ENCODE measurements at places on chromosomes 5 and 9. TPM values are rescaled to one million over a fixed set of nuclear protein-coding genes. Genes with fewer than 3 reads are reported as not detected.
A peak's percentile ranks its signal among the peaks of the same experiment; 100 is the strongest.

Gene CNTFR
- total RNA-seq = not detected

DNA sequence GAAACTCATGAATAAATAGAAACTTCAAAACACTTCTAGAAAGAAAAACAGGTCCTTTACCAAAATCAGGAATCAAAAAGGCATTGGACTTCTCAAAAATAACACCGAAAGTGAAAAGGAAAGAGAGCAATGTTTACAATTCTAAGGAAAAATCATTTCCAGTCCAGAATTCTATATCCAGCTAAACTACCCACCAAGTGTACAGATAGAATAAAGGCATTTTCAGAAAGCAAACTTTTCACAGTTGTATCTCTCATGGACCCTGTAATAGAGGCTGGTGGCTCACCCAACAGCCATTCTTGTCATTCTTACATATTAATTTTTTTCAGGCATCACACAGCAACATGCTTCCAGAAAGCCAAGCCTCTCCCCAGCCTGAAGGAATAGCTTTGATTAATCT is 63.7 kb downstream of the FOXD1 start:
- no peak for DNase-seq

Gene FABP6
- not detected for total RNA-seq

Gene SLC1A1
- total RNA-seq = 3.9 TPM

DNA sequence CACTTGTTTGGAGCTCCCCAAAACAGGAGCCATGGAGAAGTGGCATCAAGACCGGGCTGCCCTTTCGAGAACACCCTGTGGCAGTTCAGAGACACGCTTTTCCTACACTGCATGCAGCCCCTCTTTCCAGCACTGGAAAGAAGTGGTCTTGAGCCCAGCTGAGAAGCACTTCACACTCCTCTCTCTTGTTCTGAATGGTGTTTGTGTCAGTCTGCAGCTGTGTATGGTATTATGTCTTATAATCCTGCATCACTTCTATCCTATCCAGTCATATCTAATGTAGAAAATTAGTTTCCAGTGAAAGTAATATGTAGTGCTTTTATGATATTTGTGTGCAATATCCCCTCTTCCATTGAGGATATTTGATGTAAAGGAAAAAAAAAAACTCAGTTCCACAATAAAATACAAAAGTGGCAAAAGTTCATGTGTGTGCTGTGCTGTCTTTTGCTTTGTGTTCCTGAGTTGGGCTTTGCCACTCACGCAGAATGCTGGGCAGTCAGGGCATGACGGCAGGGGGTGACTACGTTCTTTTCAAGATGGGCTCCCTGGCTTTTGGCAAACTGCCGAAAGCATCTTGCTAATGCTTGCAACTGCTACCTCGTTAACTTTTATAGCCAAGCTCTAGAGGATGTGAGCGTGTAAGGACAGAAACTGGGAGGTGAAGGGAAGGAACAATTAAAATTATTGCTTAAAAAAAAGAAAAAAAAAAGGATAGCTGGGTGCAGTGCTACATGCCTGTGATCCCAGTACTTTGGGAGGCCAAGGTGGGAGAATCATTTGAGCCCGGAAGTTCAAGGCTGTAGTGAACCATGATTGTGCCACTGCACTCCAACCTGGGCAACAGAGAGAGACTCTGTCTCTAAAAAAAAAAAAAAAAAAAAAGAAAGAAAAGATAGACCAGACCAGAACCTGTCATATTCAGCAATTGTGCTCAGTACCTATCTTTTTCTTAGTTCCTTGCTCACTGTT is 102.2 kb downstream of the MAP1B start:
- DNase-seq = no peak

DNA sequence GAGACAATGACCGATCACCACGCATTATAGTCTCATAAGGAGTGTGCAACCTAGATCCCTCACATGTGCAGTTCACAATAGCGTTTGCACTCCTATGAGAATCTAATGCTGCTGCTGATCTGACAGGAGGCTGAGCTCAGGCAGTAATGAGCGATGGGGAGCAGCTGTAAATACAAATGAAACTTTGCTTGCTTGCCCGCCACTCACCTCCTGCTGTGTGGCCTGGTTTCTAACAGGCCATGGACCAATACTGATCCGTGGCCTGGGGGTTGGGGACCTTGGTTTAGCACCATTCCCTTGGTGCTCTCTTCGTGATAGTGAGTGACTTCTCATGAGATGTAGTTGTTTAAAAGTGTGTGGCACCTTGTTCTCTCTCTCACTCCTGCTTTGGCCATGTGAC is 50.2 kb downstream of the PRLR start:
- DNase-seq = no peak

DNA sequence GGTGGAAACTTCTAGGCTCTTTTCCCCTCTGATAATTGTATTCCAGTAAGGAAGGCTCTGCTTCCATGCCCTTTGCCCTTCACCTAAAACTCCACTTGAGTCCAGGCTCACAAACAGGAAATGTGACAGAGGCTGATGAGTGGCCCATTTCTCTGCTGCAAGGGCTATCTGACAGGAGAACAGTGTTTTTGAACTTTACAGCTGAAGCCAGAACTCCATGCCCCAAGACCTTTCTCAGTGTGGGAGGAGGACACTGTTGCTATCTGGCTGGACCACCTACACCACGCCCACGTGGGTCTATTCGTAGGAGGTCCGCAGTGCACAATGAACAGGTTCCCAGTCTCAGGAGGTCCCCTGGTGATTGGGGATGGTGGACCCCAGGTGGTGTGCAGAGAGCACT is 13.6 kb downstream of the GGTA1 start:
- DNase-seq = no peak

GRCh38 chr9:110464321-110464720 is 115.2 kb downstream of the SVEP1 start:
- DNase-seq = no peak

DNA sequence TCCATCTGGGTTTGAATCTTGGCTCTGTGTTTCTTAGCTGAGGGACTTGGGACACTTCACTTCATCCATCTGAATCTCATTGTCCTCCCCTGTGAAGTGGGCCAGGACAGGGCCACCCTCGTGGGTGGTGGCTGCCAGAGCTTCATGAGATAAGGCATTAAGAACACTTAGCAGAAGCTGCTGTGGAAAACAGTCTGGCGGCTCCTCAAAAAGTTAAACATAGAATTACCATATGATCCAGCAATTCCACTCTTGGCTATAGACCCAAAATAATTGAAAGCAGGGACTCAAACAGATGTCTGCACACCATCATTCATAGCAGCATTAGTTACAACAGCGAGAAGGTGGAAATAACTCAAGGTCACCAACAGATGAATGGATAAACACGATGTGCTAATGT is 42.4 kb upstream of the GGTA1 start:
- DNase-seq = no peak

Gene OR1Q1
- not detected for total RNA-seq

Gene DBH
- not detected for total RNA-seq

DNA sequence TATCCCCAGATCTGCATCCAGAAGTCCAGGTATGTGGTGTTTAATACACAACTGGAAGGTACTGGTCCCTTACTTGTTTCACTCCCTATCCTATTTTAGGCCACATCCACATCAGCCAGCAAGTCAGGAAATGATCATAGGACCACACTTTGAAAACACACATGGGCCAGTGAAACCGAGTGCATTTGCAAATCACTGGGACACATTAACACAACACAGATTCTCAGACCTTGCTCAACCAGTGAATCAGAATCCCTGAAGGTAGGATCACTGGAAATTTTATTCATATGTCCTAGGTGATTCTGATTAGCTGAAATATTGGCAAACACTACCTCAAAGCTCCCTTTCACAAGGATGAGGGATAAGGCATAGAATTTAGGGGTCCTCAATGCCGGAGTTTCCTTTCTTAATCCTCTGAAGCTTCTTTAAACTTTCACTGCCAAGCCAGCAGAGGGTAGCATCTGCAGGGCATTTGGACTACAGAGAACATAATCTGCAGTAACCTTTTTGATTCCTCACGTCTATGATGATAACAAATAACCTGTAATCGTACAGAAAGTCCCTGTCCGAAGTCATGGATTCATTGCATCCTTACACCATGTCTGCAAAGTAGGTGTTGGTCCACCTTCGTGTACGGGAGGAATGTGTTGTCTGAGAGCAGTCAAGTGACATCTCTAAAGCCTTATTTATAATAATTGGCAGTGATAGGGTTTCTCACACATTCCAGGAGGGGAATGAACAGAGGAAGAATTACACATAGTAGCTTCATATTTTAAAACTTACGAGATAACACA is 11.0 kb upstream of the ABLIM3 start:
- DNase-seq = peak; percentile 49

DNA sequence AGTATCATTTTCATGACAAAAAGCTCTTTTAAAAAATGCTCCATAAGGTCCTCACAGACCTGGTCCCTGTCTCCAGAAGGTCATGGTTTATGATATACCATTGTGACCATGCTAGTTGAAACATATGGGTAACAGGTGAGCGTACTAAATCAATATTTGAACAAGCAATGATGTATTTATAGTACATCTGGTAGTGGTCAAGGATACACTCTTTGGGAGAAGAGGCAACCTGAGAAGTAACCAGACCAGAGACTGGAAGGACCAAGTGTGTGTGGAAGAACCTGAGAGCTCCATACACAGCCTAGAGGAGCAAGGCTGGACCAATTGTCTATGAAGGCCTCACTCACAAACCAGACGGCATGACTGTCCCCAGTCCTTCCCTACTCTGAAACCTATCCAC is 55.1 kb downstream of the LHFPL2 start:
- DNase-seq = no peak

DNA sequence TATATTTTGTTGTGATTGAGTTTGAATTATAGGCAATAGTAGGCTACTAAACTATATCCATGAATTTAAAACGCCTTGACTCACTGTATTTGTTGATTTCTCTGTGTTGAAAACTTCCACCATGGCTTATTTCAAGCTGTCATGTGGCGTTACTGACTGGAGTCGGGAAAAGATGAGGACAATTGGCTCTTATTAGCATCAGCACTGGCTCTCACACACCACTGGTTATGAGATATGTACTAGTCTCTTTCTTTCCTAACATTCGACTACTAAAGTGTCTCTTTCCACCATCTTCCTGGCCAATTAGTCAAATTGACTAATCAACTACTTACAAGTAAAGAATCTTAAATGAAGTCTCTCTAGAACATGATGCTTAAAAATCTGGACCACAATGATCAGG is 9.1 kb upstream of the DAB2 start:
- no peak for DNase-seq

Gene IFNK
- not detected for total RNA-seq

Measured in IMR-90 (cell line).